Naive thymus-derived CD4-positive, alpha-beta T cell (primary cell): ENCODE measurements at places on chromosomes 3 and 15. TPM values are rescaled to one million over a fixed set of nuclear protein-coding genes. Genes with fewer than 3 reads are reported as not detected.

Gene TRPM1
- not detected in 2 replicates for total RNA-seq

- DNase-seq, result no peak
- no peak overlapping the region for H3K4me3 ChIP-seq
- no peaks in the 10 kb centered on the region for H3K36me3 ChIP-seq
- no peaks in the 10 kb centered on the region for H3K27me3 ChIP-seq
Measured at GRCh38 chr3:159045279-159045885, 243.5 kb downstream of the MFSD1 start.

DNA sequence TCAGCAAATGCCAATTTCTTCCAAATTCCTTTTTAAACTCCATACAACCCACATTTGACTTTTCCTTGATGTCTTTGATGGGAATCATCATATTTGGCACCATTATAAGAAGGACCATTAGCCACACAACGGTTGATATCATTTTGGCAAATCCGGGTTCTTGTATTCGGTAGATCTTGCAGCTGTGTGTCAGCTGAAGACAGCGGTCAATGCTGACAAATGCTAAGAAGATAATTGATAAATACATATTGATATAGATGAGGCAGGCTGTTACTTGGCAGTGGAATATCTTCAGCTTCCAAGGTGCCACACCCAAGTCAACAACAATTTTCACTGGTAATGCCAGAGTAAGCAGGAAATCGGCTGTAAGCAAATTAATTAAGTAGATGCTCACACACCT, 4.2 kb downstream of the GPR171 start:
- H3K27me3 ChIP-seq, result no peaks in the 10 kb centered on the region
- H3K27ac ChIP-seq, result no peak overlapping the region
- no peaks in the 10 kb centered on the region for H3K36me3 ChIP-seq
- peaks cover 29% of the 10 kb centered on the region for H3K4me1 ChIP-seq
- no peak for DNase-seq

DNA sequence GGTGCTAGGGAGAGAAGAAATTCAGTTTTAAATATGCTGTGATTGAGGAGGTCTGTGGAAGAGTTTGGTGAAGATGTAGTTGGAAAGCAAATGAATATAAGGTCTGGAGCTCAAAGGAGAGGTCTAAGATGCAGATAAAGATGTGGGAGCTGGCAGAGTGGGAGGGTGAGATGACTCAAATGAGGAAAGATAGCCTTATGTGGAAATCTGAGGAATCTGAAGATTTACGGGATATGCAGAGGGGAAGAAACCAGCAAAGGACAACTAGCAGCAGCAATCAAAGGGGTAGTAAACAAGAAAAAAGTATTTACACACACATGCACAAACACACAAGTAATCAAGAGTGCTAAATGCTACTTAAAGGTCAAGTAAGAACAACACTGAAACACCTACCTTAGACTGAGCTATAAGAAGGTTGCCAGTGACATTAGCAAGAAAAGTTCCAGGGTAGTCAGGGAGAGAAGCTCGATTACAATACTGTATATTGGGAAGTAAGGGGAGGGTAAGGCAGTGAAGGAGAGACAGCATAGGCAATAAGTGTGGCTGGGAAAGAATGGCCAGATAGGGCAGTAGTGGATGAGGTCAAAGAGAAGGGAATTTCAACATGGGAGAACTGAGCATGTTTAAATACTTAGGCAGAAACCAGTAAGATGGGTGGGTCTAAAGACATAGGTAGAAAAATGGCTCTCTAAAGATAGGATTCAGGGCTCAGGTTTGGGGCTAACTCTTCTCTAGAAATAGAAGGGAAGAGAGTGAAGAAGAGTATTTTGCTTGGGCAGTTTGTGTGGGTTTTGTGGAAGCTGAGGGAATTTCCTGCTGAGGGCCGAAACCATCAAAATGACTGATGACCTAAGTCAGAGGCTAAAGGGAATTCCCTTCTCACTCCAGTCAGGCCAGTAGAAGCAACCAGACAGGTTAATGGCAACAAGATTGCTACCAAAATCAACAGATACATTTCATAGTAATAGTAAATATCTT, 8.9 kb downstream of the CMTM6 start:
- peaks cover 4% of the 10 kb centered on the region for H3K4me1 ChIP-seq
- no peaks in the 10 kb centered on the region for H3K27me3 ChIP-seq
- no peak overlapping the region for H3K27ac ChIP-seq

GRCh38 chr3:187292181-187292580, 644 bp upstream of the MASP1 start:
- DNase-seq, result no peak
- H3K27ac ChIP-seq, result no peak overlapping the region
- no peaks in the 10 kb centered on the region for H3K36me3 ChIP-seq

Gene NMD3
- 40.3 TPM for total RNA-seq

GRCh38 chr3:156685198-156685597, 10.8 kb downstream of the TIPARP start:
- H3K36me3 ChIP-seq, result no peaks in the 10 kb centered on the region
- H3K27me3 ChIP-seq, result no peaks in the 10 kb centered on the region
- no peak overlapping the region for H3K4me3 ChIP-seq
- peaks cover 53% of the 10 kb centered on the region for H3K4me1 ChIP-seq
- DNase-seq, result no peak
- no peak overlapping the region for H3K27ac ChIP-seq

DNA sequence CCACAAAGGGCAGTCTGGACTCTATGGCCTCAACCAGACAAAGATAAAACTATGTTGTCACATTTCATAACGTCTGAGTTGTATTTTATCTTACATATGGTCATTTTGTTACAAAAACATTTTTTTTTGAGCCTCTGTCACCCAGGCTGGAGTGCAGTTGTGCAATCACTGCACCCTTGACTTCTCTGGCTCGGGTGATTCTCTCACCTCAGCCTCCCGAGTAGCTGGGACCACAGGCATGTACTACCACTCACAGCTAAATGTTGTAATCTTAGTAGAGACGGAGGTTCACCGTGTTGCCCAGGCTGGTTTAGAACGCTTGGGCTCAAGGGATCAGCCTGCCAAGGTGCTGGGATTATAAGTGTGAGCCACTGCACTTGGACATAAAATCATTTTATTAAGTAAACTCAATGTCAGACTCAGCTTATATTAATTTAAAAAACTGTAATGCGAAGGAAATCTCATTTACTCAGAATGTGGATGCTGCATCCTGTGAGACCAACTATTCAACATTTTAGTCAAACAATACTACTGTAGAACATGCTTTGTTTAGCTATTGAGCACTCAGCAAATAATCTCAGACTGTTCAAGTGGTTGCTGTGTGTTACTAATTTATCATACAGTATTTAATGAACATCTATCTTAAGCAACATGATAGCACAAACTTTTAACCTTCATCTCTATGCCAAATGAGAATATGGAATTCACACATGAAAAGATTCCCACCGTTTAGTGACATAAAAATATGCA, 209.2 kb downstream of the TBL1XR1 start:
- H3K27me3 ChIP-seq, result no peaks in the 10 kb centered on the region
- no peak overlapping the region for H3K27ac ChIP-seq
- DNase-seq, result no peak
- no peaks in the 10 kb centered on the region for H3K4me1 ChIP-seq

- H3K27ac ChIP-seq, result no peak overlapping the region
- DNase-seq, result no peak
- no peaks in the 10 kb centered on the region for H3K27me3 ChIP-seq
- no peaks in the 10 kb centered on the region for H3K36me3 ChIP-seq
- no peak overlapping the region for H3K4me3 ChIP-seq
Measured at GRCh38 chr3:179981646-179982045, 55.1 kb downstream of the PEX5L start.
